NCI-H345 (cell line): ENCODE measurements at places on chromosomes 12 and 14.

DNA sequence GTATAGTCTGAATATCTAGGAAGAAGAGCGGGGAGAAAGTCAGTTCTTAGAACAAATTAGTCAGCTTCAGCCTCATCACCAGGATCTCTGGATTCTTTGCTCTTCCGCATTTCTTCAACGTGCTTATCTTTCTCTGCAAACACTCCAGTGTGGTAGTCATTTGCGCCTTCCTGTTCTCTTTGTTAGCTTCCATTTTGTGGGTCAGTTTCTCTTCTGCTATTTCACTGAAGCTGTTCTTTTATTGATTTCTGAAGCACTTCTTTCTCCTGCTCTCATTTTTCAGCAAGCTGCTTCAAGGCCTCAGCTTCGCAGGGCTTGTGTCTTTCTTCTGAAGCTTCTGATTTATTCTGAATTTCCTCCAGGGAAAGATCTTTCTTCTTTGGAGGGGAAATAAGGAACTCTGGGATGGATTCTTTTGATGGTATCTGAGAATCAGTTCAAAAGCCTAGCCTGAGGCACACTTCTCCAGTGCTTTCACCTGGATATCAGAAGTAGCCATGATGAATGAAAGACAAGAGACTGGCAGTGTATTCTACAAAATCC lies 13.5 kb downstream of the AMN1 start:
- no peak for DNase-seq

DNA sequence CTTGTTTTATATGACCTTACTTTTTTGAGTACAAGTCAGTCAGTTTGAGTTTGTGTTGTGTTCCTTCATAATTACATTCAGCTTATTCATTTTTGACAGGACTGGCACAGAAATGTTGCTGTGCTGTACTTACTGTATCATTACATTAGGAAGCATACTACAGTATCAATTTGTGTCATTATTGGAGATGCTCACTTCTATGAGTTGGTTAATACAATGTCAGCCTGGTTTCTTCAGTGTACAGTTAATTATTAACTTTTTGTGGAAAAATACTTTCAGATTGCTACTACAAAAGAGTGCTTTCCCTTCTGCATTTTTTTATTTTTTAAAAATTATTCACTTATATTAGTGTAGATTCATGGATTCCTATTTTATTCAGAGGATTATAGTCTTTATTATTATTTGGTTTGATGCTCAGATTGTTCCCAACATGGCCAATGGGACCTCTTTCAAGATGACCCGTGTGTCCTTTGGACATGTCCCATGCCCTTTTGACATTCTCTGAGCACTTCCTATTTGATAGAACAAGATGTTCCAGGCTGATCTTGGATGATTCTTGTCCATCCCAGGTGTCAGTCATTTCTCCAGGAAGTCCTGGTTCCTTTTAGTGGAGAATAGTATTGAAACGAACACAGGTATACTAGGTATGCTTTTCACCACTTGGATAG lies 66.6 kb downstream of the MON2 start:
- DNase-seq: no peak

DNA sequence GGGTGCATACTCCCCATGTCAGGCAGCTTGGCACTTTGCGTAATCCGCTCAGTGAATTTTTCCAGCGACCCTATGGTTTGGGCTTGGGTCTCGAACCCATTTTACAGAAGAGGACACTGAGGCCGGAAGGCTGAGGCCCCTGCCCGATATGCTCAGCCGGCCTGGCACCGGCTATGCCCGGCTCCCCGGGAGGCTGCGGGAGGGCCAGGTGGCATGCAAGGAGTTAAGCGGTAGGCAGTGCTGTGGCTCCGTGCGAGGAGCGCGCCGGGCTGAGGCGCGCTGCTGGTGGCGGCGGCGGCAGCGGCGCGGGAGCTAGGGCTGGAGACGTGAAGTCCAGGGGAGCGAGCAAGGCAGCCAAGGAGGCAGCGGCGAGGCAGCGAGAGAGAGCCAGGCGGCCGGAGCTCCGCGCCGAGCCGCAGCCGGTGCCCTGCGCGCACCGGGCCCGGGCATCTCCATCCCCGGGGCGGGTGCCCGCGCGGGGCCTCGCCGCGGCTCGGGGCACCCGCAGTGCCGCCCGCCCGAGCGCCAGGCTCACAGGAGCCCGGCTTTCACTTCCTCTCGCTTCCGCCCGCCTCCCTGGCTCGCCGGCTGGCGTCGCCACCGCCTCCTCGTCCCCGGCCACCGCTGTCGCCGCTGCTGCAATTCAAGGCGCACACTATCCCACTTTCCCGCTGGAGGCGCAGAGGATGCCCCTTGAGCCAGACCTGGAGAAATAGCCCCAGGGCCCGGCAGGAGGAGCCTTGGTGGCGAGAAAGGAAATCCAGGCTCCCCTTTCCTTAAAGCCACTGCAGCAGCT lies at the start of gene WSCD2:
TSS of gene WSCD2 (plus strand) at position 272 of the 796 bp plus-strand sequence. CDS start 66,545 bp downstream, outside the sequence.
- peak; percentile 55 for DNase-seq

DNA sequence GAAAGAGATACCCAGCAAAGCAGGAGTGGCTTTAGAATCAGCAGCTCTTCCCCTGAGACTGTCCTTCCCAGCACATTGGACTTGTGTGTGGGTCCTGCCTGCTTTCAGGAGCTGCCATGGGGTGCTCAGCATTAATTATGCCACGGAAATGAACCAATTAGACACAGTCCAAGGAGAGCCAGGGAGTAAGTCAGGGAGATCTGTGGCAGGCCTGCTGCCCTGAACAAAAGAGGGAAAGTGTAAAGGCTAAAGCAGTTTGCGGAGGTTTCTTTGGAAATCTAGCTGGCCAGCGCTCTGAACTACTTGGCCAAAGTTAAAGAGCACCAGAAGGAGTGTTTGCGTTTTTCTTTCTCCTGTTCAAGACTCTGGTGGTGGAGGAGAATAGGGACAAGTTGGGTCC lies 65.7 kb upstream of the SRSF5 start:
- DNase-seq: no peak

- peak; percentile 61 for DNase-seq
These were observed 27.6 kb downstream of the BHLHE41 start for GRCh38 chr12:26097046-26097878.

- DNase-seq: no peak
These were observed 16.3 kb upstream of the IRF2BPL start for GRCh38 chr14:77044783-77045237.

GRCh38 chr12:26195641-26196420 lies 458 bp downstream of the SSPN start:
- DNase-seq: peak; percentile 1

- DNase-seq: no peak
These were observed 43.5 kb downstream of the ERH start for GRCh38 chr14:69354383-69355153.

DNA sequence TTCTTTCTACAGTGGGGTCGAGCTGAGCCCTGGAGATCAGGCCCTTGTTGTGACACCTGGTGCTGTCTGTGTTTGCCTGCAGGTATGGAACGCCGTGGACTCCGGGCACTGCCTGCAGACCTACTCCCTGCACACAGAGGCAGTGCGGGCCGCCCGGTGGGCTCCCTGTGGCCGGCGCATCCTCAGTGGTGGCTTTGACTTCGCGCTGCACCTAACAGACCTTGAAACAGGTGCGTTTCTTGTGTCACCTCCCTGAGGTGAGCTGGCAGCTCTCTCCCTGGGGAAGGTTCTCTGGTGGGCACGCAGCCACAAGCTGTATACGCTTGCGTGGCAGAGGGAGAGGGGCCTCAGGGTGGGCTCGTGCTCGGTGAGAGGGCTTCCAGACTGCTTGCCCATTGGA lies 119.3 kb downstream of the BEGAIN start:
- peak; percentile 52 for DNase-seq

DNA sequence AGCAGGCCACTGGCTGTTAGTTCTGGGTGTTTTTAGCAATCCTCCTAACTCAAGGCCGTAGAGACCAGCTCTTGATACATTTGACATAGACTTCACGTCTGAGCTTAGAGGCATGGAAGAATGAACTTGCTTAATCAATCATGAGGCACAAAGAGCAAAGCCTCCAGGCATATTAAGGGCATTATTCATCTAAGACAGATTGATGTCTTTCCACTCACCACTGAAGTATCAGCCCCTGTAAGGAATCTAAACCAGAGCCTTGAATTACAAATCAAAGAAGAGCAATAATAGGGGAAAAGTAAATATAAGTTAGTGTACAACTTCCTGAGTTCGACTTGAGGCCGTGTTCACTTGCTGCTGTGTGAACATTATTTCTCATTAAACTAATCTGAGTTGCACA lies 1470.7 kb downstream of the AACS start:
- DNase-seq: no peak

DNA sequence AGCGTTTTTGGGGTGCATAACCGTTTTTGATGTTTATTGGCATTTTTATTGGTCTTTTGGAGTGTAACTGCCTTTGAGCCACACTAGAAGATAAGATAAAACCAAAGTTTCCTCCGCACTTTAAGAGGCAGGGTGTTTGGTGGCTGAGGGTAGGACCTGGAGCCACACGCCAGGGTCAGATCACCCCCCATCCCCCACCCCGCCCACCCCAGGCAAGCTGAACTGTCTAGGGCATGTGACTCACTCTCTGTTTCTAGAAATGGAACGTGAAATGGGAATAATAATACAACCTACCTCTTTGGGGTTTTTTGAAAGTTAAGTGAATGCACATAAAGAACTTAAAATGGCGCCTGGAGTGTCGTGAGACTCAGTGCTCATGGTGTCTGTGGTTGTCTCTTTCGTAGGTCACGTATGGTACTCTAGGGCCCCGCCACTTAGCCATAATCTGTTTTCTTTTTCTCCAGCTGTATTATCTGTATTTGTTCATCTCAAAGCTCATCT lies 56.0 kb downstream of the PPP2R5C start:
- no peak for DNase-seq

DNA sequence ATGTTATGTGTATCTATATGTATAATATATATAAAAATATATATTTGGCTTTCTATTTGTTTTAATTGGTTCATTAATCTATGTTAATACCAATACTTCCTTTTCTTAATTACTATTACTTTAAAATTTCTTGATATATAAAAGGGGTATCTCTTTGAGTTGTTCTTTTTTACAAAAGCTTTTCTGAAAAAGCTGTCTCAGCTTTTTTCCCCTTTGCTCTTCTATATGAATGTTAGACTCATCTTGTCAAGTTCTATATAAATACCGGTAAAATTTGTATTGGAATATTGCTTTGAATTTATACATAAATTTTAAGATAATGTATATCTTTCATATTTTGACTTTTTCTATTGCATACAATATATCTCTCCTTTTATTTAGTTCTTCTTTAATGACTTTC lies 139.8 kb upstream of the FOXG1 start:
- no peak for DNase-seq

DNA sequence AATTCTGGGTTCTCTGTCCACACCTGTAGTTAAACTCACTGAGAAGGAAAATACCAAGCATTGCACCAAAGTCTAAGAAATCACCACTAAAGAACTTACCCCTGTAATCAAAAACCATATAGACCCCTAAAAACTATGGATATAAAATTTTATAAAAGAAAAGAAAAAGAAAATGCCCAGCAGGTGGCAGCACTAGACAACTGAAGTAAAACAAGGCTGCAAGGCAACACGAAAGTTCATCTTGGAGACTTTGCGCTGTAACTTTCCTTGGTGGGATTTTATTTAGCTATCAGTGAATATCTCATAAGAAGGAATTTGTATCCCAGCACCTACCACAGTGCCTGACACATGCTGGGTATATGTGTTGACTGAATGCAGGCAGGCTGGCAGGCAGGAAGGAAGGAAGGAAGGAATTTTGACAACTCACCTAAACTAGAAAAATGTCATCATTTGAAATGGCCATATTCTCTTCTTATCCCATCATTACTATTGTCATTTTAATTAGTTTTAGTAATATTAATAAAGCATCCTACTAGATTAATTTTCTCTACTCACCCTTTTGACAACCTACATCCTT lies 68.2 kb upstream of the ETV6 start:
- DNase-seq: peak; percentile 81

DNA sequence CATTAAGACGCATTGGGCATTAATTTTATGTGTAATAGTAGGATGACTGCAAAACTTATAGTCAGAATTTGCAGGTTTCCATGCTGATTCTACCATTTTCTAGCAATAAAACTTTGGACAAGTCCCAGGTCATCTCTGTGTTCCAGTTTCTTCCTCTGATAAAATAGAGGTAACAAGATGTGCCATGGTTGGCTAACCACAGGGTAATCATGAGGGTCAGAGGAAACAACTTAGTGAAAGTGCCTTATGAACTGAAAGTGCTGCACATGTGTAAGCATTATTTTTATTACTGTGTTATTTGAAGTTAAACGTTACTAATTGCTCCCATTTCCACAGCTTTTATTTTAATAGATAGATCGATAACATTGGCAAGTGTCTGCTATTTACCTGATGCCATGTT lies 21.1 kb downstream of the SMCO2 start:
- no peak for DNase-seq

- DNase-seq: no peak
These were observed 27.1 kb downstream of the RASSF8 start for GRCh38 chr12:25985316-25986175.

DNA sequence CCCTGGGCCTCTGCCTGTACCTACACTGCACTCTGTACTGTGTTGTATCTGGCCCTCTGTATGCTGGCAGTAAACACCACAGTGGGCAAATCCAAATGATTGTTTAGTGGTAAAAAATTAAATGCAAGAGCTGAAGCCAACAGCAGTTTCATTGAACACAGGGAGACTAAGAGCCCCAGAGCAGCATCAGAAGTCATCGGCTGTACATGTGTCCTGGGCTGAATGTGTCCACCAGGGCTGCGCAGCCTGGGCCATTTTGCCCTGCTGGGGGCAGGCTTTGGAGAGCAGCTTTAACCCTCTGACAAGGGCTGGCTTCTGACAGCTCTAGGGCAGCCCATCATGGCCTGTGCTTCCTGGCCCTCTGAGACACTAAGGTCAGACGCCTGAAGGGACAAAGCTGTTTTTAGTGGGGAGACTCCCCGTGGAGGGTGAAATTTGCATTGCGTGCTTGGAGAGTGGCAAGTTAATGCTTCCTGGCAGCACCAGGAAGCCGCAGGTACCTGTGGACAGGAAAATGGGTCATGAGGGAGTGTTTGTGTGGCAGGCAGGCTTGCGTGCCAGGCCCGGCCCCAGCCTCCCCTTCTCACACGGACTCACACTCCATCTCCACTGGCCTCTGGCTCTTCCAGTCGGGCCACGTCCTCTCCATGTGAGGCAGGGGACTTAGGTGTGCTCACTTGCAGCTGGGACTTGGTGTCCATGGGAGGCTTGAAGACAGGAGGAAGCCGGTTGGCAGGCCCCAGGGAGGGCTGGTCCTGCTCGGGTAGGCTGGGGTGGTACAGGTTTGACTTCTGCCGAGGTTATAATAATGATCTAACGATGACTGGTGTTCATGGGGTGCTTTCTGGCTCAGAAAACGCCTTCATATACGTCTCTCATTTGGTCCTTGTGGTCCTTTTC lies 150.1 kb downstream of the TSPAN9 start:
- no peak for DNase-seq
